ENCODE measurements at places on chromosomes 1 and 21.

GRCh38 chr1:198185759-198186158 is 29.0 kb downstream of the NEK7 start:
- no peak for DNase-seq

GRCh38 chr21:30332681-30333080 is 4.8 kb downstream of the KRTAP27-1 start:
- no peak for DNase-seq

GRCh38 chr1:211647711-211648121 is 27.7 kb downstream of the NEK2 start:
- DNase-seq: no peak

DNA sequence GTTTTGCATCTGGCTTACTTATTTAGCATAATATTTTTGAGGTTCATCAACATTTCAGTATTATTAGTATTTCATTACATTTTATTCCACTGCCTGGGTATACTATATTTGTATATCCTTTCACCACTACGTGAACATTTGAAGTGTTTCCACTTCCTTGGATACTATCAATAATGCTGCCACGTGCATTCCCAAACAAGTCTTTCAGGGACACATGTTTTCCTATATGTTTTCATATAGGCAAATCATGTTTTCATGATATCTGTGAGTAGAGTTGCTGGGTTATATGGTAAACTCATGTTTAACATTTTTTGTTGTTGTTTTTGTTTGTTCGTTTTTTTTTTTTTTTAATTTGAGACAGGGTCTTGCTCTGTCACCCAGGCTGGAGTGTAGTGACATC is 380.1 kb downstream of the OMA1 start:
- no peak for DNase-seq

GRCh38 chr21:44364151-44365053 is 11.0 kb downstream of the TRPM2 start:
- DNase-seq: no peak

GRCh38 chr1:222087221-222087920 is 345.5 kb upstream of the DUSP10 start:
- DNase-seq: no peak

DNA sequence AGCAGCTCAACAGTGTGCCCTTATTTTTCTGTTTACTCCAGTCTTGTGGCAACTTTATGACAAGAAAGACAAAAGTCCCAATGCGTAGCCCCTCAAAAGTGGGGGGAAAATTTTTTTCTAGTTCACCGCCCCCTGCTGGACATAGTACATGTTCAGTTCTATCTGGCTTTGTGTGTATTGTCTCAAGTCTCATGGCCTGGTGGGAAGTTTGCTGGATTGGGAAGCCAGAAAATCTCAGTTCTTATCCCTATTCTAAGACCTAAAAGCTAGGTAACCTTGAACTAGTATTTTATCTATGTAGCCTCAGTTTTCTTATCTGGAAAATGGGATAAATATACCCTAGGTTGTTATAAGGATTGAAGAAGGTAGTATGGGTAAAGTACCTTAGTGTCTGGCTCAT is 55.8 kb upstream of the LDLRAP1 start:
- peak; percentile 37 for DNase-seq

DNA sequence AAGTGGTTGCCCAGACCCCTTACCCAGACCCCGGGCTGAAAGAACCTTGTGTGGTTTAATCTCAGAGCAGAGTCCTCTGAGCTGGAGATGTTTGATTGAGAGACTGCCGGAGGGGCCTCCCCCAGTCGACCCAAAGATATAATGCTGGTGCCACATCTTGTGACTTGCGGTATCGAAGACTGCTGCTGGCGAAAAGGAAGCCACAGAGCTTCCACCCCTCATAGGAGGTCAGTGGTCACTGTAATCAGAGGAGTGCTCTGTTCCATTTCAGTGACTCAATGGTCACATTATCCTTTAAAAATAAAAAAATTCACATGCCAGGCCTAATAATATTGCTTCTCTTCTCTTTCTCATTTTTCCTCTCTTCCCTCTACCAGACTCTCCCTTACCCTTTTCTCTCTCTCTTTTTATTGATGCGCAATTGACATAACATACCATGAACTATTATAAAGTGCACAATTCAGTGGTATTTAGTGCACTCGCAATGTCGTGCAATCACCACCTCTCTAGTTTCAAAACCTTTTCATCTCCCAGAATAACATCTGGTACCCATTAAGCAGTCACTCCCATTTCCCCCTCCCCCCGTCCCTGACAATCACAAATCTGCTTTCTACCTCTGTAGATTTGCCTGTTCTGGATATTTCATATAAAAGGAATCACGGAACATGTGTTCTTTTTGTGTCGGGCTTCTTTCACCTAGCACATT is 52.6 kb upstream of the LYST start:
- DNase-seq: no peak

DNA sequence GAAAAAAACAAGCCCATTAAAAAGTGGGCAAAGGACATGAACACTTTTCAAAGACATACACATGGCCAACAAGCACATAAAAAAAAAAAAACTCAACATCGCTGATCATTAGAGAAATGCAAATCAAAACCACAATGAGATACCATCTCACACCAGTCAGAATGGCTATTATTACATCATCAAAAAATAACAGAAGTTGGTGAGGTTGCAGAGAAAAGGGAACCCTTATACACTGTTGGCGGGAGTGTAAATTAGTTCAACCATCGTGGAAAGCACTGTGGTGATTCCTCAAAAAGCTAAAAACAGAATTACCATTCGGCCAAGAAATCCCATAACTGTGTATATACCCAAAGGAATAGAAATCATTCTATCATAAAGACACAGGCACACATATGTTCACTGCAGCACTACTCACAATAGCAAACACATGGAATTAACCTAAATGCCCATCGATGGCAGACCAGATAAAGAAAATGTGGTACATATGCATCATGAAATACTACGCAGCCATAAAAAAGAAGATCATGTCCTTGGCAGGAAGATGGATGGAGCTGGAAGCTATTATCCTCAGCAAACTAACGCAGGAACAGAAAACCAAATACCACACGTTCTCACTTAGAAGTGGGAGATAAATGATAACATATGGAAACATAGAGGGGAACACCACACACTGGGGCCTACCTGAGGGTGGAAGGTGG is 70.1 kb downstream of the INTS7 start:
- DNase-seq: no peak

- no peak for DNase-seq
Measured at GRCh38 chr1:48200166-48200900, 22.2 kb upstream of the SLC5A9 start.

DNA sequence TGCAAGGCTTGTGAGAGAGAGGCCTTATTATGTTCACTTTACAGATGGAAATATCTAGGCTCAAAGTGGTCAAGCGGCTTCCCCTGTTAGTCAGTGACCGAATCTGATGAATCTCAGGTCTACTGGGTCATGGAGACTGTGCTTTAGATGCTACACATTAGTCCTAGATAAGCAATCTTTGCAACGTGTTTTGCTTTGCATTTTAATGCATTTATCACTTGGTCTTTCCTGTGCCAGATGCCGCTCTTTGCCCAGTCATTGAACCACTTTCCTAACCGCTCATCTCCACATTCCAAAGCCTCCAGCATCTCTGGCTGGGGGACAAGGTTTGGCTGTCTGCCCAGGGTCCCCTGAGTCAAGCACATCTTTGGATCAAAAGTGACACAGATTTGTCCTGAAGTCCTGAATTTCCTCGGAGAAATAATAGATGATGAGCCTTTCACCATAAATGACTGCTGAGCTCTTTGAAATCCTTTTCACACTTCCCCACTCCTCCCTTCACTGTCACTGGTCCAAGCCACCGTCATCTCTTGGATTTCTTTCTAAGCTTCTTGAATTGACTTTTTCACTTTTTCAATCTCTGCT is 96.0 kb upstream of the USP24 start:
- no peak for DNase-seq

Data from CD4-positive, alpha-beta T cell treated with Interleukin-15 for 4 hours (primary cell).